ENCODE measurements at places on chromosomes 6 and 20.
A peak's percentile ranks its signal among the peaks of the same experiment; 100 is the strongest.

GRCh38 chr6:141077355-141078333 lies 1055.1 kb upstream of the GJE1 start:
- peak; percentile 34 for DNase-seq

GRCh38 chr20:37937686-37938085 lies 34.8 kb downstream of the VSTM2L start:
- DNase-seq = no peak

- no peak for DNase-seq
Measured at GRCh38 chr6:152273002-152273401, 364.2 kb downstream of the SYNE1 start.

GRCh38 chr6:20539387-20539786 lies 5.1 kb downstream of the CDKAL1 start:
- DNase-seq = no peak

GRCh38 chr6:20936949-20937348 lies 402.7 kb downstream of the CDKAL1 start:
- DNase-seq = no peak

- no peak for DNase-seq
Measured at GRCh38 chr6:56961151-56961550, 6.2 kb downstream of the BEND6 start.

DNA sequence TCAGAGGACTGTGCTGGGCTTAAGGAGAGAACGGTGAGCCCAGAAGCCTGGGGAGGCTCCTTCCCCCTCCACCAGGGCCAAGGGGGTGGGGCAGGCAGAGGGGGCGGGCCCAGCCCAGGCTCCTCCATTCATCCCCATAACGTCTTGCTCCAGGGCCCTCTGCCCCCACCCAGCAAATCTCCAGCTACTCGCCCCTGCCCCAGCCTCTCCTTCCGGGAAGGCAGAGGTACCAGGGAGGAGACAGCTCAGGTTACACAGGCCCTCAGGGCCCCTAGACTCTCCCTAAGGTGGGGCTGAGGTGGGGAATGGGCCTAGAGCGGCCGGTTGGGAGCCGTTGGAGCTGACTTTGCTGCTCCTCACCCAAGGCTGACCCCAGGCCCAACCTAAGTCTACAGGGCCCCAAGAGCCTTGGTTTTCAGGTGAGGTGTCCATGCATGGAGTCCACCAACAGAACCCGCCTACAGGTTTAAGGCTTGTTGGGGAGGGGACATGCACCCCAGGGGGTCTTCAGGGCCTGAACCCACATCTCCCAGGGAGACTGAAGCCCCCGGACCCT lies 1.2 kb downstream of the LAMA5 start:
- DNase-seq = no peak

GRCh38 chr6:6660339-6661045 lies 72.0 kb downstream of the LY86 start:
- no peak for DNase-seq

DNA sequence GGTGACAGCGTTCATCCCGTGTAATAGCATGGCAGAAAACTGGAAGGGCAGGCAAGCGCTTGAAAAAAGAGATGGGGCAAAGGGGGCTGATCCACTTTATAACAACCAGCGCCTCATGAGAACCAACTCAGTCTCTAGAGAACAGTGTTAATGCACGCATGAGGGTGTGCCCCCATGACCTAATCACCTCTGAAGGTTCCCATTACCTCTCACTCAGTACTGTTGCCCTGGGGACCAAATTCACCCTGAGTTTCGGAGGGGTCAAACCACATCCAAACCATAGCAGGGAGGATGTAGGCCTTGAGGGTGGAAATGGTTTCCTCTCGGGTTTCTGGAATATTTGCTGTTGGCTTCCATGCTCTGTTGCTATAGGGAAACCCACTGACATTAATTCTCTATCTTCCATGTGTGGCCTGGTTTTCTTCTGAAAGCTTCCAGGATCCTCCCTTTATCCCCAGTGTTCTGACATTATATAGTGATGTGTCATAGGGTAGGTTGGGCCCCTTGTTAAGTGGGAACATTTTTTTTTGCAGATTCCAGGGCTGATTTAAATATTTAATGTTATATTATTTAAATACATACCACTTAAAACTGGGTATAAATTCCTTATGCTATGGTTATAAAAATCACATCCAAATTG lies 65.2 kb downstream of the PPP1R14C start:
- DNase-seq = no peak

DNA sequence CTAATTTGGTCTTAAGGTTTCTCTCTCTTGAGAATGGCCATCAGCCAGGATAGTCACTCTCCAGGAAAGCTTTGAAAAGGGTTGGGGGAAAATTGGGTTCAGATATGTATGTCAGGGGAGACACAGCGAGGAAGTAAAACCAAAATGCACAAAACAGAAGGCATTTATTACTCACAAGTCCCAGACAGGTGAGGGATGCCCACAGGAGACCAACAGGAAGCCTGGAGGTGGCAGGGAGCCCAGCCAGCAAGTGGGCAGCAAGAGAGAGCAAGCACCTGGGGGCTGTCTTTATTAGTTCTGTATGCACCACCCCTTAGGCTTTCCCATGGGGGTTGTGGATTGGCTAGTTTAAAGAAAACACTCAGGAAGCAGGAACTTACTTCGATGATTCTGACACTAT lies 707.7 kb downstream of the KIF16B start:
- no peak for DNase-seq

DNA sequence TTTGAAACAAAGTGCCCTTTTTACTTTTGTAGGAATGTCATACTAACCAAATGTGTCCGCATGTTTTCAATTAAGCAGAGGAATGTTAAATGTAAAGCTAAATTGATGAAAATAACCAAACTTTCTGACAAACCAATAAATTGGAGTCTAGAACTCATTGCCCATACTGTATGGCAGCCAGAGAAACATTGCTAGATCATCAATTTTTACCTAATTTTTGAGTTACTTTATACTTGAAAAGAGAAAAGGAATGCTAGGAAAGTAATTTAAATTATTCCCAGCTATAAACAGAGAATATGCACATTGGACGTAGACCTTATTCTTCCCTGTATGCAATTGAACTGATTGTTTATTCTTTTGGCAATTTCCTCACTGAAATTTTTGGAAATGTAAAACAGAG lies 44.4 kb downstream of the RPS12 start:
- no peak for DNase-seq

DNA sequence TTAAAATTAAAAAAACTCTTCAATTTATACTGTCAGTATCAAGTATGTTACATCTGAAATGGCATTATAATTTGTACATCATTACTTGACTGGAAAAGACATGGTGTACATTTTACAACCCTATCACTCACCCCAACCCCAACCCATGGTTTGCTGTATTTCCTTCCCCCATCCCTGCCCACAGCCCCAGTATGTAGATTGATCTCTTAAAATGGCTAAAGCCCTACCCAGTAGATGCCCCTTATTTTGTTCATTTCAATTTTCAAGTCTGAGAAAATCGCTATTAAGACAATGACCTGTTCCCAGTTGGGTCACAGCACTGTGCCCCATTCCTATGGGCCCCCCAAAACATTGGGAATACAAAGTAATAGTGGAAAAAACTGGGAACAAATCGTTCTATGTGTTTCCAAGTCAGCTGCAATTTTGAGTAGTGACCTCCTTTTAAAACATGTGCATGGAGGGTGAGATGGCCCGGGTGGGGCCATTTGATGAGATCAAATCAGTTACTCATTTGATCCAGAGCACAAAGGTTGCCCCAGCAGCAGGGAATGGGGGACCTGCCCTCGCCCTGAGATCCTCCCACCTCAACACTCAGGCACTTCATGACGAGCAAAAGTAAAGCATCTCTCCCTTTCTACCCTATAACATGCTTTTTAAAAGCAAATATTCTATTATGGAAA lies 13.3 kb downstream of the EZR start:
- no peak for DNase-seq

DNA sequence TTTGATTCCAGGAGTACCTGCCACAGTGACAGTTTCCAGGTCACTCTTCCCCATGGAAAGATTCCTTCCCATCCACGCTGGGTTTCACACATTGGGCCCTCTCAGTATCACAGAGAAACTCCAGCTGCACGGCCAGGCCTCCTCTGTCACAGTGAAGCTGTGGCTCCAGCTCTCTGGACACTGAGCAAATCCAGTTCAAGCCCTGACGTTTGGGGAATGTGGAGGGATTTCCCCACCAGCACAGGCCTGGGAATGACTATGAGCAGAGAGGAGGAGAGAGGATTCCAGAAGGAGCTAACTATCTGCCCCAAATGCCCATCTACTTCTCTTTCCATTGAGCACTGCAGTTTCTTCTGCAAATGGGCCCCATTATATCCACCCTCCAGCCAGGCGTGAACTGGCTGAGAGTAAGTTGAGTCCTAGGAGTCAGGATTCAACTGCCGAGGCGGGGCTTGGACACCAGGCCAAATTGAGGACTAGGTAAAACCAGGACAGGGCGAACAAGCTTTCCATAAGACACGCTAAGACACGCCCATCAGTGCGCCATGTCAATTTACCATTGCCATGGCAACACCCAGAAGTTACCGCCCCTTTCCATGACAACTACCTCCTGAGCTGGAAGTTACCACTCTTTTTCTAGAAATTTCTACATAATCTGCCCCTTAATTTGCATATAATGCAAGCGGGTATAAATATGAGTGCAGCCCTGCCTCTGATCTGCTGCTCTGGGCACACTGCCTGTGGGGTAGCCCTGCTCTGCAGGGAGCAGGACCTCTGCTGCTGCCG lies 9.2 kb upstream of the BNIP5 start:
- DNase-seq = peak; percentile 12

- no peak for DNase-seq
Measured at GRCh38 chr20:1774479-1774878, 116.9 kb upstream of the SIRPG start.

DNA sequence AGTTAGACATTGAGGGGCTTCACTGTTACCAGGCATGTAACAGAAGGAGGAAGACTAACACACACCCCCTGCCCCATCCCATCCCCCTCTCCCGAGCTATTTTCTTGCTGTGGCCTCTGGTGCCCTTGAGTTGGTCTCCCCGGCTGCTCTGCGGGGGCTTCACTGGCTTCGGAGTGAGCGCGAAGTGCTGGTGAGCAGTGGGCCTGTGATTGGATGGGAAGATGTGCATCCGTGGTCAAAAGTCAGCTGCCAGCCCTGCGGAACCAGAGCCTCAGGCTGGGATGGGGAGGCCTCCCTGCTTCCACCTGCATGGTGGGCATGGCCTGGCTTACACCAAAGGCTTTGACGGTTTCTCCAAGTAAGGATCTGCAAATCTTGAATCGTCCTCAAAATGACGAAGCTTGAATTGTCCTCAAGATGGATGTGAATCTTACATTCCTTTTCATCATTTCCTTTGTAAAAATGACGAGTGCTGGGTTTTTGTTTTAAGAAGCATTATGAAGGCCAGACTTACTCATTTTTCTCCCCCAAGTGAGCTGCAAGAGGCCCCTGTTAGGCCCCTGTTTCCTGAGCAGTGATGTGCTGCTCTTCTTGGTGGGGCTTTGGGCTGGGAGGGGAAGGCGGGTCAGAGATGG lies 23.7 kb downstream of the SPATA2 start:
- no peak for DNase-seq

DNA sequence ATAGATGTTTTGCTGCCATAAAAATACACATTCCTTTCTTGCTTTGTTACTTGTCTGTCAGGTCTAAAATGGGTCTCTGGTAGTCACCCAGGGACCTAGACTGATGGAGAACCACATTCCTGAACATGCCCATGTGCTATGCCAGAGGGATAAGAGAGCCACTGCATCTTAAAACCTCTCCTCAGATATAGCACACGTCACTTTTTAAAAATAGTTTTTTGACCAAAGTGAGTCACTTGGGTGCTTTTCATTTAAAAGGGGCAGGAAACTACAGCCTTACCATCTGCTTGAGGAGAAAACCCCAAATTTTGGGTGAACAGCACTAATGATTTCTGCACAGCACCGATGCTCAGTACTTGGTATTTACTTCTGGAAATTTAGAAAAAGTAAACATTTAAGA lies 197.8 kb downstream of the OGFRL1 start:
- DNase-seq = no peak

GRCh38 chr6:23797041-23797440 lies 329.0 kb upstream of the NRSN1 start:
- DNase-seq = no peak

GRCh38 chr20:57888591-57888990 lies 178.8 kb upstream of the PMEPA1 start:
- DNase-seq = no peak

- DNase-seq = peak; percentile 49
Measured at GRCh38 chr20:33005132-33005566, 916 bp upstream of the SUN5 start.

GRCh38 chr6:112144145-112144926 lies 56.9 kb downstream of the FAM229B start:
- no peak for DNase-seq

DNA sequence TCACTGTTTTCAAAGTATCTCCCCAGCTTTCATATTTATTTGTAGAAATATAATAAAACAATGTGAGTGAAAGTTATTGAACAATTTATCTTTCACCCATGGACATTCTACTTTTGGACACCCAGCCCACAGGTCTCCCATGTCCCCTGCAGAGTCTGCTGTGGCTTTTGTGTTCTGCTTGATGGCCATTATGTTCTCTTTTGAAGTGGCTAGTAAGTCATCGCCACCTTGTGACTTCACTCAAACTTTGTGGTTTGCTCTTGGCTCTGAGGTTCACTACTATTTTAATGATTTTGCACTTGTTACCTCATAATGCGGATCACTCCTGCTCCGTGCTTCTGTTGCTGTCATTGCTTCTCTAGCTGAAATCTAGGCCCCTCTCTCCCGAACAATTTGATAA lies 10.2 kb upstream of the DEFB113 start:
- DNase-seq = no peak

DNA sequence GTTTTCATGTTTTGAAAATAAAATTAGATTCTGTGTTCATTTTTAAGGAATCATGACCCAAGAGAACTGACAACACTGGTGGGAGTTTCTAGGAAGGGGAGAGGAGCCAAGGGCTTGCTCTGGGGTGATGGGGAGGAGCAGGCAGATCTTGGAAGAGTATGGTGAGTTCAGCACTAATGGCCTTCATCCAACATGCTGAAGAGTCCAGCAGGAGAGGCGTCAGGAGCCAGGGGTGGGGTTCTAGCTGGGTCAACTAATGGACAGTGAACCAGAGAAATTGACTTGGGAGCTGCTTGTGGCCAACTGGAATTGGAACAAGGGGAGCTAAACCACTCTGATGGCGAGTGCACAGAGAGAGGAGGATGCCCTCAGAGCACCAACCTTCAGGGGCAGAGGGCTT lies 107.1 kb downstream of the MRPL14 start:
- no peak for DNase-seq

GRCh38 chr6:137764464-137764863 lies 102.6 kb upstream of the TNFAIP3 start:
- DNase-seq = no peak

Measured in activated CD4-positive, alpha-beta T cell treated with anti-CD3 and anti-CD28 coated beads for 48 hours (primary cell).